CD4-positive, alpha-beta T cell treated with Interleukin-6 at 100 ng/mL for 8 hours (primary cell): ENCODE measurements at places on chromosomes 2 and 18.

- no peak for DNase-seq
Observed at GRCh38 chr2:45962177-45962921, 310.9 kb downstream of the PRKCE start.

DNA sequence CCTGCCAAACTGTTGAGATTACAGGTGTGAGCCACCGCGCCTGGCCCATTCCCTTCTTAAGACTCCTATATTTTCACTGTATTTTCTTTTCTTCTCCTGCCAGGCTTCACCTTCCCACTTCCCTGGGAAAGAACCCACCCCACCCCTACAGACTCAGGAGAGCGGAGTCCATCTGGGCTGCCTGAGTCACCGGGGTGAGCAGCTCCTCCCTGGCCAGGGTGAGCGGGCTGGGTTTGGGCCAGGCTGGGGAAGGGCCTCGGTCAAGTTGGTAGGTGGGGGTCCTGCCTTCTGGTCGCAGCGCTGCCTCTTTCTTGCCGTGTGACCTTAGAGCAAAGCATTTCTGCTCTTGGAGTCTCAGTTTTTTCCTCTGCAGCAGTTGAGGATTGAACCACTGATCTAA lies 2.1 kb upstream of the GAREM2 start:
- DNase-seq: no peak

DNA sequence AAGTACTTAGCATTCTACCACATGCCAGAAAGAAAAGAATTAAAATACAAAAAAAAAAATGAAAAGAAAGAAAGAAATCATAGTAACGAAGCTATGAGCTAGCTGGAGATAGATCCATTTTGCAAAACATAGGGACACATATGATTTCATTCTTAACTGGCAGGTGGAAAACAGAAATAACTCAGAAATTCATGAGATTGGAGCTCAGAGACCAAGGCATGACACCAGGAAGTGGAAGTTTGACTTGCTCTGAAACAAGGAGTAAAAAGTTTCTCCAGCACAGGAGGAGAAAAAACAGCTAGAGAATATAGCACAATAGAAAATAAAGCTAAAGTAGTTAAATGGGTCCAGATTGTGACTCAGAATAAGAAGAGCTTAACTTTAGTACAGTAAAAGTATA lies 278.1 kb downstream of the ZEB2 start:
- no peak for DNase-seq

DNA sequence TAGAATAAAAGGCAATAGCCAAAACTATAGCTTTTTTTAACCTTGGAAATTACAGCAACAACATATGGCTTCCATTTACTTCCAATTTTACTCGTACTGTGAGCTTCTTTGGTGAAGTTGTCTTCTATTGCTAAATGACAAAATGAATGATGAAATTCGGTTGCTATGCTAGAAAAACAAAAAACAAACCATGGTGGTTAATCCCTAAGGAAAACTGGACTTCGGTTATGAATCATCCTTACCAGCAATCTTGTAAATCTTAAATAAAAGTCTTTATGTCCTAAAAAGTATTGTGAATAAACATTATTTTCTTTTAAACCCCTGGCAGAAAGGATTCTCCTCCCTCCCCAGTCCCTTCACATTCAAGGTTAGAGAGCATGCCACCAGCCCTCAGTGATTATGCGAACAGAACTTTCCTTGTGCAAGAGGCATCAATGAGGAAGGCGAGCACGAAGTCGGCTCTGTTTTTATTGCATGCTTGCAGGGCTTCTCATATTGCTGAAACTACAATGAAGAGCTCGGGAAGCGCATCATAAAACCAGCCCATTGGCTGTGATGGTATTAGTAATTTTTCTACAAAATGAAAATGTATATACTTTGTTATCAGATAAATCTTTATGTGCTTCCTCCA lies 62.9 kb downstream of the ZNF521 start:
- no peak for DNase-seq

DNA sequence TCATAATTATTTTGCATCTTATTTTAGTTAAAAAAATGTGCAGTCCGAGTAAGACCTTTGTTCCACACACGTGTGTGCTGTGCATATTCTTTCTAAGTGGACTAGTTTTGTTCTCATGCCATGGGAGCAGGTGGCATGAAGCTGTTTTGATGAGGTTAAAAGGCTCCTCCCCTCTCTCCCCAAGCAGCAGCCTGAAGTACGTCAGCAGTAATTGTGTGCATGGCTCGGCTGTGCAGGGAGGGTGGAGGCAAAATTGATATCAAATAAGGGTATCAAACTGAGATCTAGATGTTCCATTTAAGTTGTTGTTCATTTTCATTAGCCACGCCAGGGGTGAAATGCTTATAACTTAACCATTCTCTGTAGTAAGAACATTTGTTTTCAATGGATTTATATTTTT lies at the start of gene NYAP2:
Gene NYAP2 (plus strand): TSS at position 207 of the 400 bp plus-strand sequence. CDS start 9,171 bp downstream, outside the sequence.
- DNase-seq: no peak

DNA sequence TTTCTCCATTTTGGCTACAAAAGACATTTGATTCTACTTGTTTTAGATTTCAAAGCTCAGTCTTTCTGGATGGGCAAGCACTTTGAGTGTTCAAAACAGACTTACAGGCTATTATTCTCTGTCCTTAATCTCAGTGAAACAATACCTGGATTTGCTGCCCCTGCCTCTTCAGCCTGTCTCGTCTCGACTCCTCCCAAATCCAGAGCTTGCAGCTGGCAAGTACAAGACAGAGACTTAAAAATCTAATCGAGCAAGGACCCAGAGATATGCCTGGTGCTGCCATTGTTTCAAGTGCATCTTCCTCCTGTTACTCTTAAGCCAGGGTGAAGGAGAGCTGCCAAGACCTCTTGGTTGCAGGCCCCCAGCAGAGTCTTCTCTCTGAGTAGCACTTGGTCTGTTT lies 59.2 kb downstream of the LRRC30 start:
- DNase-seq: no peak

- DNase-seq: no peak
Observed at GRCh38 chr18:11993264-11993916, 12.1 kb downstream of the IMPA2 start.

GRCh38 chr2:39447266-39448168 lies 10.4 kb upstream of the MAP4K3 start:
- DNase-seq: no peak

- DNase-seq: peak; percentile 56
Observed at GRCh38 chr2:48343571-48344440, 186.1 kb upstream of the STON1 start.

- no peak for DNase-seq
Observed at GRCh38 chr18:13791181-13791580, 32.8 kb upstream of the MC5R start.

DNA sequence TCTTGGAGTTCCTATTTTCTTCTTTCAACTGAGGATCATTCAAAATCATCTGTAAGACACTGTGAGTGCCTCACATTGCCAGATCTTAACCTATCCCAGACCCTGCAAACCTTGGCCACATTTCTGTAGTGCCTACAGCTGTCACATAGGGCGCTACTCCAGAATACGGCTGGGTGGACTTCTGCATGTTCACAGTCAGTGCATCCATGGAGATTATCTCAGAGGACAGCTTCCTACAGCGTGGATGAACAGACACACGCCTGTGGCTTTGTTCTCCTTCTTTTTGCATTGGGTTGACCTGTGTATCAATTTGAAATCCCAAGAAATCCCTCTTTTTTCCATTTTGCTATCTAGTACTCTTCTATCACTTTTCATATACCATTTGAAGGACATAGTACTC lies 1.9 kb upstream of the KLHL29 start:
- no peak for DNase-seq

- DNase-seq: no peak
Observed at GRCh38 chr2:183349091-183349490, 224.8 kb downstream of the NUP35 start.

GRCh38 chr2:126835261-126835660 lies 63.4 kb upstream of the TEX51 start:
- no peak for DNase-seq

- DNase-seq: no peak
Observed at GRCh38 chr18:37470986-37471385, 94.6 kb downstream of the CELF4 start.

- no peak for DNase-seq
Observed at GRCh38 chr2:23541503-23542229, 156.7 kb downstream of the KLHL29 start.

GRCh38 chr18:28062443-28062842 lies 114.5 kb downstream of the CDH2 start:
- no peak for DNase-seq

DNA sequence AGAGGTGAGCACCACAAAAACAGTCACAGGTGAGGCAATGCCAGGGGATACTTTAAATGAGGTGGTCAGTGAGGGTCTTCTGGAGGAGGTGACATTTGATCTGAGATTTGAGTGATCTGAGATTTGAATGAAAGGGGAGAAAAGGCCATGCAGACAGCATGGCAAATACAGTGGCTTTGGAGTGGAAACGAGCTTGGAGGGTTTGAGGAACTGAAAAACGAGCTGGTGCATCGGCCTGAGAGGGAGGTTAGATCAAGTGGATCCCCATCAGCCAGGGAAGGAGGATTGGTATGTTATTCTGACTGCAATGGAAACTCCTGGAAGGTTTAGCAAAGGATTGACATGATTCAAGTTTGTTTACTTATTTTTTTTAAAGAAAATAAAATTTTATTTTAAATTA lies 245.1 kb downstream of the KCNS3 start:
- DNase-seq: no peak

- DNase-seq: no peak
Observed at GRCh38 chr2:63613391-63613901, 24.7 kb downstream of the MDH1 start.

DNA sequence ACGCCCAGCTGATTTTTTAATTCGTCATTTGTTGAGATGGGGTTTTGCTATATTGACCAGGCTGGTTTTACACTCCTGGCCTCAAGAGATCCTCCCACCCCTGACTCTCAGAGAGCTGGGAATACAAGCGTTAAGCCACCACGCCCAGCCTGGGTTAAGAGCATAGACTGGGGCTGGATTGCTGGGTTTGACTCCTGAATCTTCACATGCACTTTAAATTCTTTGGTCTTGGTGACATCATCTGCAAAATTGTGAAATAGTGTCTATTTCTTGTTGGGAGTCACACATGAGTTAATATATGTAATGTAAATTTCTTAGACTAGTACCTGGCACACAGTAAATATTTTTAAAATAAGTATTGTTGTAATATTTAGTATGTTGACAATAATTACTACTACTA lies 257.4 kb downstream of the DOK6 start:
- DNase-seq: no peak

DNA sequence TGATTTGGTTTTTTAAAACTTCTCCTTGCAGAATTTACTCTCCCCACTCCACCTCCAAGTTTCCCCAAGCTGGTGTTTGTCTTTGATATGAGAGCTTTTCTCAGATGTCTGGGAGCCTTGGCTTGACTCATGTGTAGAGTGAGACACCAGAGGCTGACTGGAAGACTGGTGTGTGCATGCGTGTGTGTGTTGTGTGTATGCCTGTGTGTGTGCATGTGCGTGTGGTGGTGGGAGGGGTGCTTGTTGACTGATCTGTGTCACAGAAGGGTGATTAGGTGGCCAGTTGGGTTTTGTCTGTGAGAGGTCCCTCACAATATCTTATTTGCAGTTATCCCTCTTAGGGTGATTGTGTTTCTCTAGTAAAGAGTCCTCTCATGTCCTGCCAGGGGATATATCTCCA lies 50.5 kb upstream of the HPCAL1 start:
- no peak for DNase-seq

DNA sequence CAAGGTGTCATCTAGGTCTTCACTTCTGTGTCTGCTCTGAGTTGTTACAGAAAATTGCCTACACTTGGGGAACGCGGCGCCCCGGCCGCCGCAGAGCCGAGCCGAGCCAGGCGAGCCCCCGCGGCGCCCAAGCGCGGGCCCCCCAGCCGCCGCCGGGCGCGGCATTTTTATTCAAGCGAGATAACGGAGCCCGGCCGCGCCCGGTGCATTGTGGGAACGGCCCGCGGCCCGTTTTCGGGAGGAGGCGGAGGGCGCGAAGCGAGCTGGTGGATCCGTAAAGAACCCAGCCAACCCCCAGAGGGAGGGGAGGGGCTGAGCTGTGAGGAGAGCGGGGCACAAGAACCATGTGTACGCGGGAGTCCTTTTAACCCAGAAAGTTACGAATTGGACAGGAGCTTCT lies 191.8 kb downstream of the FTCDNL1 start:
- no peak for DNase-seq

DNA sequence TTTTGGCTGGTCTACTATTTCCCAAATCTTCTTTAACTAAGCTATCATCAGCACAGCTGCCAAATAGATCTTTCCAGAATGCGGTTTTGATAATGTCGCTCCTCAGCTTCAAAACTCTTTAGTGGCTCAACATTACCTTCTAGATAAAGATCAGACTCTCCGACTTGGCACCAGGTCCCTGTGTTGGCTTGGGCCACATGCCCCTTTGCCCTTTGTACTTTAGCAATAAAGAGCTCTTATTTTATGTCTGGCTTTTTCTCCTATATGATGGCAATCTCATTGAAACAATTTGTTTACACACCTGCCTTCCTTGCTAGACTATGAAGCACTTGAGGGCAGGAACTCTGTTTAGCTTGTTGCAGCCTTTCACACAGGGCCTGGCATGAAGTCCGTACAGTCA lies 128.9 kb upstream of the GATA6 start:
- DNase-seq: no peak

DNA sequence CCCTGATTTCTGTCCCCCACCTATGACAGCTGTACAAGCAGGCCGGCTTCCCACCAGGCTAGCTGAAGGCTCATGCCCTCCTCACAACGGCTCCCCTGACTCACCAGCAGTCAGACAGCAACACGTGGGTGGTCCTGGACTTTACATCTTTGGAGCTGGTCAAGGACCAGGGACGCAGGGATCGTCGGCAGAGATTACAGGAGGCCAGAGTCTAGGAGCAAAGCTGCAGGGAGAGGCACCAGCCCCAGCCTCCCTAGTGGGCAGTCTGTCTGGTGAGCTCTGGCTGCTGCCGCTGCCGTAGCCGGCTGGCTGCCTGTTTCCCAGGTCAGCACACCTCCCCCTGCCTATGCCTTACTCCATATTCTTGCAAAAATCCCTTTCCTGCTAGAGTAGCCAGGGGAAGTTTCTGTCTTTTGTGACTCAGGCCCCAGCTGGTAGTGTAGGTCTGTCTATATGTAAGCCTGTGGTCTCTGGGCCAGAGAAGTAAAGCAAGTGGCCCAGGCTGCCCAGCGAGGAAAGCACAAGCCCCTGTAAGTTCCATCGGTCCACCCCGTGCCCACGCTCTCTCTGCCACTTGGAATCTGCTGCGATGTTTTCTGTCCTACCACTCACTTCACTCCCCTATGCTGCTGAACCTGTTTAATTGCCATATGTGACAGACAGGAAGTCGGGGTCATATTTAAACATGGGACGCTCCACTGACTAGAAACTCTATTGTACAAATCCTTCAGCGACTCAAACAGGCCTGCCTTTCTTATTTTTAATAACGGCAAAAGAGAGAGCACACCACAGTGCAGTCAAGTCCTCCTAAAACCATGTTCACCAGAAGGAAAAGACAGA lies 2.4 kb upstream of the ARHGEF4 start:
- no peak for DNase-seq

DNA sequence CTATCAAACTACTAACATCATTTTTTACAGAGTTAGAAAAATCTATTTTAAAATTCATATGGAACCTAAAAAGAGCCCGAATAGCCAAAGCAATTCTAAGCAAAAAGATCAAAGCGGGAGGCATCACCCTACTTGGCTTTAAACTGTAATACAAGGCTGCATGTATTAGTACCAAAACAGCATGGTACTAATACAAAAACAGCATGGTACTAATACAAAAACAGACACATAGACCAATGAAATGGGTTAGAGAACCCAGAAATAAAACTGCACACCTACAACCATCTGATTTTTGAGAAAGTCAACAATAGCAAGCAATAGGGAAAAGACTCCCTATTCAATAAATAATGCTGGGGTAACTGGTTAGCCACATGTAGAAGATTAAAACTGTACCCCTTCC lies 640.7 kb downstream of the IRS1 start:
- DNase-seq: no peak
